ENCODE measurements at places on chromosomes 12 and 14.

- no peak for DNase-seq
Observed at GRCh38 chr14:76034566-76034965, 49.0 kb downstream of the IFT43 start.

DNA sequence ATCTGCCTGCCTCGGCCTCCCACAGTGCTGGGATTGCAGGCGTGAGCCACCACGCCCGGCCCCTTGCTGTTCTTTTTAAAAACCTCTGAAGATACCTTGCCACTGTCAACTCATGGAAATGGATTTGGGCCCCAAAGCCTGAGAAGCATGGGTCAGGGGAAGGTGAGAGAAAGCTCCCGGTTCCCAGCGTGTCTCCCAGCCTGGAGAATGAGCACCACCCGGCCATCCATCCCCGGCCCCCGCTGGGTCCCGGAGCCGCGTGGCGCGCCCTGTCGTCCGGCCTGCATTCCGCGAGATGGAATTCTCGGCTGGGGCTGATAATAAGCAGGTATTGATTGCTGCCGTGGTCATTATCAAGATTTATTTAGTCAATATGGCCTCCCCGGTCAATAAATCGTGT, 126.5 kb upstream of the MYL2 start:
- no peak for DNase-seq

DNA sequence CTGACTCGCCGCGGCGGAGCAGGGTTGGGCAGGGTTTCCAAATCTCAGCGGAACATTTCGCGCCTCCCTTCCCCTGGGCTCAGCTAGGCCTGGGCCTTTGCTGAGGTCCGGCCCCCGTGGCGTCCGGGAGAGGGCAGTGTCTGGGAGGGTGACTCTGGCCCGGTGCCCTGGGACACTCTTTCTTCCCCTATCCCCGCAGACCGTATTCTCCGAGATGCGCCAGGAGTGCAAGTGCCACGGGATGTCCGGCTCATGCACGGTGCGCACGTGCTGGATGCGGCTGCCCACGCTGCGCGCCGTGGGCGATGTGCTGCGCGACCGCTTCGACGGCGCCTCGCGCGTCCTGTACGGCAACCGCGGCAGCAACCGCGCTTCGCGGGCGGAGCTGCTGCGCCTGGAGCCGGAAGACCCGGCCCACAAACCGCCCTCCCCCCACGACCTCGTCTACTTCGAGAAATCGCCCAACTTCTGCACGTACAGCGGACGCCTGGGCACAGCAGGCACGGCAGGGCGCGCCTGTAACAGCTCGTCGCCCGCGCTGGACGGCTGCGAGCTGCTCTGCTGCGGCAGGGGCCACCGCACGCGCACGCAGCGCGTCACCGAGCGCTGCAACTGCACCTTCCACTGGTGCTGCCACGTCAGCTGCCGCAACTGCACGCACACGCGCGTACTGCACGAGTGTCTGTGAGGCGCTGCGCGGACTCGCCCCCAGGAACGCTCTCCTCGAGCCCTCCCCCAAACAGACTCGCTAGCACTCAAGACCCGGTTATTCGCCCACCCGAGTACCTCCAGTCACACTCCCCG, 3.0 kb downstream of the WNT1 start:
- no peak for DNase-seq

- no peak for DNase-seq
Observed at GRCh38 chr12:58765653-58766512, 154.4 kb downstream of the LRIG3 start.

DNA sequence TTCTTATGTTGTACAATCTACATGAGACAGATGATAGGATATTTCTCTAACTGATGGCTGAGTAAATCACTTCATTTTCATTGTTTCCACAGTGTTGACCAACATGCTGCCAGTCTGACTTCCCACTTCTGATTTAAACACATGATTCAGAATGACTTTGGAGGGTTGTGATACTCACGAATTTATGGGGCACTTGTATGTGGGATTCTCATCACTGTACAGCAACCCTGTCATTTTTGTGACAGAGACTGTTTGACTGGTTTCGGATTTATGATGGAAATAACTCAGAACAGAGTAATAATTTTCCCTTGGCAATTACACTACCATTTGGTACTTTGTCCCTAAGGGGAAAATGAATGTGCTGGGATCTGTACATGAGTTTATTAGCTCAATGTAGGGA, 333.8 kb downstream of the TRHDE start:
- DNase-seq: no peak

GRCh38 chr14:93888995-93889394, 38.1 kb upstream of the FAM181A start:
- no peak for DNase-seq

GRCh38 chr14:31945701-31946100, 131.4 kb upstream of the ARHGAP5 start:
- DNase-seq: no peak

- no peak for DNase-seq
Observed at GRCh38 chr14:104560586-104560945, 19.0 kb upstream of the C14orf180 start.

- peak; percentile 21 for DNase-seq
Observed at GRCh38 chr12:29782285-29782870, 1.4 kb downstream of the TMTC1 start.

- DNase-seq: peak; percentile 31
Observed at GRCh38 chr12:75725521-75726111, 214.2 kb upstream of the KRR1 start.

GRCh38 chr12:50984586-50985298, 32.4 kb downstream of the HIGD1C start:
- no peak for DNase-seq

GRCh38 chr12:111238075-111238734, 130.7 kb downstream of the PHETA1 start:
- DNase-seq: no peak

- no peak for DNase-seq
Observed at GRCh38 chr12:12206776-12207388, 60.0 kb downstream of the LRP6 start.

DNA sequence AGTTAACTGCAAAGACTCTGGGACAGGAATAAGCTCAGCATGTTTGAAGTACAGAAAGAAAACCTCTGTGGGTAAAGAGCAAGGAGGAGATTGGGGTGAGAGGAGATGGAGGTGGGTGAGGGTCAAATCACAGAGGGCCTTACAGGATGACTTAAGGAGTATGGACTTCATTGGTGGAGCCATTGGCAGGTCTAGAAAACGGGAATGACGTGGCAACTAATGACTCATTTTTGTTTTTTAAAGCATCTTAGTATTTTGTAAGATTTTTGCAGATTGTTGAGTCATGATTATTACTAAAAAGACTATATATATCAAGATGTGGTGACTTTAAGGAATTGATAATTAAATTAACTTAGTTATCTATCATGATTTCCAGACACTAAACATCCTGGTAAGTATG, 18.5 kb downstream of the UTP20 start:
- DNase-seq: peak; percentile 12

DNA sequence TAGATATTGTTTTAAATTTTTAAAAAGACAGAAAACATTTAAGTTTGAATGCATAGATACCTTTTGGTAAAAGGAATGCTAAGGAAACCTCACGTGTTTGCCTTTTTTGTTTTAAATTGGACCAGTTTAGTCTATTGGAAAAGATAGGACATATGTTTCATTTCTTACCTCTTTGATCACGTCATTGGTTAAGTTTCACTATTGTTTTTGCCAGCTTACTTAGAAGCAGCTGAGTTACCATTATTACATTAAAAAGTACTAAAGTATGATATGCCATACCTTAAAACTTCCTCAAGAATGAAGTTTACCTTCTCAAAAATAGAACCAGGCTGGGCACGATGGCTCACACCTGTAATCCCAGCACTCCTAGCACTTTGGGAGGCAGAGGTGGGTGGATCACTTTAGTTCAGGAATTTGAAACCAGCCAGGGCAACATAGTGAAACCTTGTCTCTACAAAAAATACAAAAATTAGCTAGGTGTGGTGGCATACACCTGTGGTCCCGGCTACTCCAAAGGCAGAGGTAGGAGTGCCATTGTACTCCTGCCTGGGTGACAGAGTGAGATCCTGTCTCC, 54.4 kb downstream of the SRGAP1 start:
- no peak for DNase-seq

- no peak for DNase-seq
Observed at GRCh38 chr14:66152302-66152701, 333.9 kb upstream of the CCDC196 start.

- DNase-seq: no peak
Observed at GRCh38 chr12:75699728-75700496, 188.5 kb upstream of the KRR1 start.

GRCh38 chr14:31037709-31038221, 11.6 kb upstream of the STRN3 start:
- DNase-seq: no peak

DNA sequence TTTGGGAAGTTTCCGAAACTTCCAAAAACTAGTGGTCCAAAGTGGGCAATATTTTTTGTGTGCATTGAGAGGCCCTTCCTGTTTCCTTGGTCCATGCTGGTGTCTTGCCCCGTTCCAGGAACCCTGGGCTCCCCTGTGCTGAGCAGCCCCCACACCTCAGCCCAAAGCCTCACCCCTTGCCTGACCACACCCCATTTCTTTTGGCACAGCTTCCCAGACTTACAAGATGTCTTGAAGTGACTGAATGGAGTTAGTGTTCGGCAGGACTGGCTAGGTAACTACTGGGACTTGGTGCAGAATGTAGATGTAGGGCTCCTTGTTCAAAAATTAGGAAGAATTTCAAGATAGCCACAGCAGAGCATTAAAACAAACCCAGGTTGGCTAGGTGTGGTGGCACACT, 68.6 kb downstream of the ETV6 start:
- DNase-seq: no peak

DNA sequence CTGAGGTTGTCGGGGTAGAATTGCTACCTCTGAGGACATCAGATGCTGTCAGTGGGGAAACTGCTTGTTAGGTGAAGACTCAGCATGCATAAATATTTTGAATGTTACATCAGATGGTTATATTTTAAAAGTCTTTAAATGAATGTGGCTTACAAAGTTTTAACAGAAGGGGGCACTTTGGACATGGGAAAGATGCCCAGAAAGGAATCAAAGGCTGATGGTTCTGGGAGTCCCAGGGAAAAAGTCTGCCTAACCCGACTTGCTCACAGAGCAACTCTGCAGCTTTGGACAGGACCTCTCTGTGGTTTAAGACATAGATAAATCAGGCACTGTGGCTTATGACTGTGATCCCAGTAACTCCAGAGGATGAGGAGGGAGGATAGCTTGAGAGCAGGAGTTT, 474.9 kb downstream of the ATP23 start:
- peak; percentile 94 for DNase-seq

- no peak for DNase-seq
Observed at GRCh38 chr12:130286741-130287440, 50.8 kb upstream of the PIWIL1 start.

DNA sequence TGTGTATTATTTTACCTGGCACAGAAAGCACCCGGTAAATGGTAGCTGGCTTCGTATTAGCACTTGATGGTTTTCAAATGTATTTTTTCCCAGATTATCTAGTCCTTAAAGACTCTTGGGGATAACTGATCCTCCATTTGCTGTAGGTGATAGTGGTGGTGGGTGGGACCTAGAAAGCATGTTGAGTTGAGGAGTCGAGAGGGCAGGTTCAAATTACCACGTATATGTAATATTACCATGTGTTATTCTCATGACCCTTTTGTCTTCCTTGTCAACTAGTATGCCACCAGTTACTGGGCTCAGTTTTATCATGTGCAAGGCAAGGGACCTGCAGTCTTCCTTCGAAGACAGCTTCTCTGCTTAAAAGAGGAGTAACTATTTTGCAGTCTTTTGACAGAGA, 1.8 kb downstream of the GLRX5 start:
- no peak for DNase-seq

DNA sequence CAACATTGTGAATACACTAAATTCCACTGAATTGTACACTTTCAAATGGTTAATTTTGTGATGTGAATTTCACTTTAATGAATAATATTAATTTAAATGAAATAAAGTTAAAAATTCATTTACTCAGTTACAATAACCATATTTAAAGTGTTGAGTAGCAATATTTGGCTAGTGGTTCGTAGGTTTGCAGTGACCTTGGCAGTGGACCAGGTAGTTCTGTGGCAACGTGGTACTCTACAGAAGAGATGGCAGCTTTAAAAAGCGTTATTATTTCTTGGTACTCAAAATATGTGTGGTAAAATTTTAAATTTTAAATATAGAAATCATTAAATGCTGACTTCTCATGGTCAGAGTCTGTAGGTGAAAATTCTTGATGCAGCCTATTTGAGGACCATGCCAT, 51.6 kb downstream of the AEBP2 start:
- no peak for DNase-seq

DNA sequence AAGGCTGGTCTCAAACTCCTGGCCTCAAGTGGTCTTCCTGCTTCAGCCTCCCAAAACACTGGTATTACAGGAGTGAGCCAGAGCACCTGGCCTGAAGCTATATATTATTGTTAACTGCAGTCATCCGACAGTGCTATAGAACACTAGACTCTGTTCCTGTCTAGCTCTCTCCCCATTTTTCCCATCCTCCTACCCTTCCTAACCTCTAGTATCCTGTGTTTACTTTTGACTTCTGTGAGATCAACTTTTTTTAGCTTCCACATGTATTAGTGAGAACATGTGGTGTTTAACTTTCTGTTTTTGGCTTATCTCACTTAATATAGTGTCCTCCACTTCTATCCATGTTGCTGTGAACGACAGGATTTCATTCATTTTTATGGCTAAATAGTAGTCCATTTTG, 34.7 kb downstream of the TRAF3 start:
- DNase-seq: no peak

DNA sequence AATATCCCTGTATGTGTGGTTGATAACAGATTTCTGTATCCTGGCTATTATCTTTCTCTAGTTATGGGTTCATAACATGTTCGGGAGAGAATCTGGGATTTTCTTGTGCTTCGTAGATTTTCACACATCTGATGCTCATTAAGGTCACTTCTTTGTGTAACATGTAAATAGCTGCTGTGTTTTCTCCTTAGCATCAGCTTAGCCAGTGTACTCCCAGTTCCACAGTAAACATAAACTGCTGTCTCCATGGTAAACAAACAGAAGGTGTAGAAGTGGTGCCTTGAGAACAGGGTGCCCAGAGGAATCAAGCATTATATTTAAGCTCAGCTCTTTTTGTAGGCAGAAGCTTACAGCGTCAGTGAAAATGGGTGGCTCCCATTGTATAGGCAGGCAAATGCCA, 88.0 kb downstream of the ANO6 start:
- no peak for DNase-seq

- DNase-seq: no peak
Observed at GRCh38 chr12:82047446-82047845, 288.3 kb upstream of the PPFIA2 start.

All from GM04504 (cell line).